MV-4-11 (cell line): ENCODE measurements at places on chromosomes 3 and 15.

GRCh38 chr3:59980576-59980975 lies 930.8 kb upstream of the CFAP20DC start:
- no peak for DNase-seq

GRCh38 chr15:27327467-27328025 lies 356.6 kb downstream of the GABRG3 start:
- DNase-seq: no peak

GRCh38 chr15:34437687-34438086 lies at the start of gene GOLGA8A:
Gene GOLGA8A, minus strand, starts transcription at chr15:34437808. Its CDS starts 48,117 bp downstream, at chr15:34389691.
- DNase-seq: peak; percentile 7

- no peak for DNase-seq
Observed at GRCh38 chr3:82208002-82208710, 446.7 kb upstream of the GBE1 start.

DNA sequence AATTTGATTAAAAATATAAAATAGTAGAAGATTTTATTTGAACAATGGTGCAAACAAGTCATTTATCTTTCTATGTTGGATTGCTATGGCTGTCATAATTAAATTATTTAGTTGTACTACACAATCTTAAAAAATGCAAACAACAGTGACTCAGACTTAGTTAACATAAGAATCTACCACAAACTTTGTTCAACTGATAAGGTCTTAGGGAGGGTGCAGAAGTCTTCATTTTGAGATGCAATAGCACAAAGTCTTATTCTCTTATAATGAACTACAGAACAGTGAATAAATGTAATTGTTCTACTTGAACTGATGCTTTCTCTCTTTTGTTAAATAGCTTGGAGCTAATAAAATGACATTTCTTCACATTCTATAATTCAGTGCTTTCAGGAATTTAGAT lies 482.8 kb upstream of the NAALADL2 start:
- DNase-seq: no peak

DNA sequence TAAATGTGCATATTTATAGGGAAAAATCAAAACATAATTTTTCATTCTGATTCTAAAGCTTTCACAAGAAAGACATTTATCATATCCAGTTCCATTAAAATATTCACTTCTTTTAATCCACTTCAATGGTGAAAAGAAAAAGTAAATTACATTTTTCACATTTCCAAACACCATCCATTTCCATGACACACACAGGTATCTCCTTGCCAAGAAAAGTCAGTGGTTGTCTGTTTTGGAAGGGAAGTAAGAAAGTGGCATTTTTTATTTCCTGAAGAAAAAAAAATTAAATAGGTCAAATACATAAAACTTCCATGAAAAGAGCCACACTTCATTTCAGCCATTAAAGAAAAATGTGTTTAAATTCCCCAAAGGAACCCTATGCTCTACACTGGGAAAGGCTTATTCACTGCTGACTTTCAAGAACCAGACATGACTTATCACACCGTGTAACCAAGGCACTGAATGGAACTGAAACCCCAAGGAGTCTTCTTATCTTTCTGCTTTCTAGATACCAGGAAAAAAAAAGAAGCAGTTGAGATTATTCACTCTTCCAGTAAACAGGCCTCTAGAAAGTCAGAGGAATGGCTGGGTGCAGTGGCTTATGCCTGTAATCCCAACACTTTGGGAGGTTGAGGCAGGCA lies 44.5 kb downstream of the OSBPL10 start:
- no peak for DNase-seq

DNA sequence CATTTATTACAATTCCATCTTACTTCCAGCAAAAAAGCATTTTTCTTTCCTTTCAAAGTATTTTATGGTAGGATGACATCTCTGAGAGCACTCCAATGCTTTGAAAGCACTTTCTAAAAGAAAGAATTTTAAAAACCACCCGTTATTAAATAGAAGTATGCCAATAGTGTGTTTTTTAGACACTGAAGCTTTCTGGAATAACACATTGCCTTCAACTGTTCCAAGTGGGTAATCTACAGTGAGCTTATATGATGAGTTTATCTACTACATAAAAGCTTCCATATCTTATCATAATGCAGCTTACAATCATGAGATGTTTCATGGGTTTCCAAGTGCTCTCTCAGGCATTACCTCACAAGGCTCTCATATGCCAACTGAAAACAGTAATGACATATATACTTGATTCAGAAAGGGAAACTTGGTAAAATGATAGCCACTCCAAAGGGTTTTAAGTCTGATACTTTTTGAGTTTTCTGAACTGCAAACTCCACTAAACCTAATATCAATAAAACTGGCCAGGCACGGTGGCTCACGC lies 14.1 kb downstream of the CMTM6 start:
- DNase-seq: no peak
